Neural progenitor cell (in vitro differentiated cells): ENCODE measurements at places on chromosomes 1 and 21. TPM values are rescaled to one million over a fixed set of nuclear protein-coding genes. Genes with fewer than 3 reads are reported as not detected.

SNX27 gene
- 30.5 and 34.1 TPM in 2 replicates for total RNA-seq

GPR161 gene
- 21.1 and 26.5 TPM in 2 replicates for total RNA-seq

GPR52 gene
- total RNA-seq, result 0.84 TPM in 2 replicates

USP21 gene
- 6.7 and 19.0 TPM in 2 replicates for total RNA-seq

CFAP107 gene
- not detected in 2 replicates for total RNA-seq

DNA sequence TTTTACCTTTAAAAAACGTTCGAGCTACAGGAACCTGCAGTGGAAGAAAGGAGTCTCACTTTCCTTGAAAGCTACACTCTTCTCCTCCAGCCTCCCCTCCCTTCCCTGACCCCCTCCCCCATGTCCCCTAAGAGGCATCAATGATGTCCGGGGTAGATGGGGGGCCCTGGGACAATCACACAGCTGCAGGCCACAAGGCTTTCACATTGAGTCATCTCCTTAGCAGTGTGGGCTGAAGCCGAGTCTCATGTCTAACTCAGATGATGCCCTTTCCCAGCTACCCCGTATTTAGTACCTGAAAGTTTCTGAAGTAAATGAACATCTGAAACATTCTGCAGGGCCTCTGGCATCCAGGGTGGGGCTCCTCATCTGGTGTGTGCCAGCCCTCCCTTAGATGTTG lies 6.3 kb upstream of the GPR25 start:
- DNase-seq, result no peak

DNA sequence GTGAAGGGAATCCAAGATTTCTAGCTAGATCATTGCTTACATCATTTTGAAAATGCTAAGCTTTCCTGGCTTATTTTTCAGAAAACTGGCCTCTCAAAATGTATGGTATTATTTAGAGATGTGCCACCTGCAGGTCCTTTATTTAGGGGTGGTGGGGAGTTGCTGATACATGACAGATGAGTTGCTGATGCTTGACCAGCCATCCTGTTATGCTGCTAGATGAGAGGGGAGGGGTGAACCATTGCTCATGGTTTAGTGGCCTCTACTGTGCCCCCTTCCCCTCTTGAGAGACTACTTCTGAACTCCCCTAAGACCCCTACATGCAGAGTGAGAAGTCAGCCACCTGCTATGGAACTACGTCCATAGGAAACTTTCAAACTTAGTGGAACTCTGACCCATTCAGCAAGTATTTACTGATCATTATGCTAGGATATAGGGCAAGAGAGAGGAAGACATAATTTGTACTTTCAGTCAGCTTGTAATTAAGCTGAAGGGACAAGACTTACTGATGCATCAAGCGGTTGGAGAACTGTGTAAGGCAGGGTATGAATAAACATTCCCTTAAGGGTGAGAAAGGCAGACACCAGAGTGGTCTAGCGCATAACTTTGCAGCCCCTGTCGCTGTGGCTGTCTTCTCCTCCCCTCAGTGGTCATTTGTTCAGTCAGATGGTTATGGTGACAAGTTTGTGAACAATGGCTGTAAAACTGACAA lies 34.6 kb downstream of the SLAMF6 start:
- no peak for DNase-seq

DNA sequence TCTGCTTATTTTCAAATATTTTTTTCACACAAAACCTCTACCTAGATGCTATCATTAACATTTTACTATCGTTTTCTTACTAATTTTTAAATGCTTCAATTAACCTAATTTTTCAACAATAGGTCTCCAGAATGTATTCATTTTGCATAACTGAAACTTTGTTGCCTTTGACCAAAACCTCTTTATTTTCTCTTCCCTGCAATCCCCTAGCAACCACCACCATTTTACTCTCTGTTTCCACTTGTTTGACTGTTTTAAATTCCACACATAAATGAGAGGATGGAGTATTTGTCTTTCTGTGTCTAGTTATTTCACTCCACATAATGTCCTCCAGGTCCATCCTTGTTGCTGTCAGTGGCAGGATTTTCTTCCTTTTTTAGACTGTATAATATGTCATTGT lies 9.5 kb upstream of the F13B start:
- no peak for DNase-seq

GRCh38 chr1:117590273-117590925 lies 15.4 kb upstream of the TENT5C start:
- no peak for DNase-seq

GRCh38 chr1:20413776-20414140 lies 72.3 kb downstream of the CAMK2N1 start:
- no peak for DNase-seq

GRCh38 chr21:35316933-35317332 lies 267.8 kb upstream of the RUNX1 start:
- no peak for DNase-seq

DNA sequence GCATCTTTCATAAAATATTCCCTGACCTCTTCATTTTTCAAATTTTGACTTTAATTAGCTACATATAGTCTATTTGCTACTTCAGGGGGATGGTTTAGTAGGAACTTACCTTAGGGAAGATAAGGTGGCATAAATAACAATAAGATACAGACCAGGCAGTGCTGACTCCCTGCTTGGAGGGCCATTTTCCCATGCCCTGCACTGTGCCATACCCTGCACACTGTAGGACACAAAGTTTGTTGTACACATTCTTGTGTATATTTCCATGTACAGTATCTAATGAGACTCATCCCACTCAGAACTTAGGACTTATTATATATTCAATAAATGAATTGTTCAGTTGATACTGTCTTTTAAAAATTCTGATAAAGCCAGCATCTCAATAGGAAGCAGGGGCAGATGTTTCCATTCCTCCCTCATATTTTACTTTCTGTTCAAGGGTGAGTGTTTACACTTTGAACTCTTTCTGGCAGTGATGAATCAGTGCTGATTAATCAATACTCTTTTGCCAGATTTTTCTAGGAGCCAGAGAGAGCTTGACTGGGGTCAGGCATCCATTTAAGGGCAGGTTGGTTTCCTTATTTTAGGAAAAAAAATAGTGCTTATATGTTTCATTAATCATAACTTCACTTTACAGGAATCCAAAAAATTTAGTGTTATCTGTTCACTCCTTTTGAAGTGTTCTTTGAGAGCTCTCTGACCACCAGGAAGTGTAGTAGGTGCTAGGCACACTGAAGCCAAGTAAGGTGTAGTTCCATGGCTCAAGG lies 30.6 kb downstream of the MPZL1 start:
- no peak for DNase-seq

DNA sequence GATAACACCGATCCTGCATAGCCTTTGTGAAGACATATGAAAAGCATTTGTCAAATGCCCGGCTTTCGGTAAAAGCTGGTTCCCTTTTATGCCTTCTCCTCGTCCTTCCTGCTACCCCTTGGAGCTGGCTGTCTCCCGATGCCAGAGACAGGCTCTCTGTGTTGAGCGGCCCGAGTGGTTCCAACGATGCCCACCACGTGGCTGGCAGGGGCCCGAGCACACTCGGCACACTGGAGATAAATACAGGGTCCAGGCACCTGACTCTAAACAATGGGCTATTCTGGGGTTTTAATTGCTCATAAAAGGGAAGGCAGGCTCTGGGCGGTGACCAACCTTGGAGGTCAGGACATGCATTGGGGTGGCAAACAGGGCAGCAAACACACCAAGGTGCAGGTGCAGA lies 207.1 kb downstream of the HIVEP3 start:
- DNase-seq, result no peak

DNA sequence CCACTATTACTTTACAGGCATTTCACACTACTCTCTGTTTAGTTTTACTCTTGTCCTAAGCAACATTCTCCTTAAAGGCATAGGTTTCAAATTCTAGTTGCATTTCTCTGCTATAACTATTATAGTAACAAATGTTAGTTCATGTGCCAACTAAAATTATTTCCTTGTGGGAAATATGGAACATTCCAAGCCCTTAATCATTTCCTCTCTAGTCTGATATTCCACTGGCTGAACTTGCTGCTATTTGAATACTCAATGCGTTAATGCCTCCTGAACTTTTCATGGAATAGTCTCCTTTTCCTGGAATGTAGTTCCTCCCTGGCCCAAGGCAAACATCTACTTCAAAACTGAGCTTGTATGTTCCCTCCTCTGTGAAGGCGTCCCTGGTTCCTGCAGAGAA lies 19.3 kb upstream of the TBX19 start:
- DNase-seq, result no peak

DNA sequence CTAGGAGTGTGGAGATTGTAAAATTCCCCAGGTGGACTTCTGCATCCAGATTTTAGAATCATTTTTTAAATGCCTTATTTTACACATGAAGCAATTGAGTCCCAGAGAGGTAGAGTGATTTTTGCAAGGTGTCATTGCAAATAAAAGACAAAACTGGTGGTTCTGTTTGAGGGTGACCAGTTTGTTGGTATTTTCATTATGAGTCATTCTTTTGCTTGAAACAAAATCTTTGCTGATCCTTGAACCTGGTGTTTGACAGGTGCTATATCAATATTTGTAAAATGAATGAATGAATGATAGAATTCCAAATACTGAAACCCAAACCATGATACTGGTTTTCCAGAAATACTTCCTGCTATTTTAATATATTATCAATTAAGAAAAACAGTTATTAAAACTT lies 44.1 kb downstream of the TTC3 start:
- no peak for DNase-seq

DNA sequence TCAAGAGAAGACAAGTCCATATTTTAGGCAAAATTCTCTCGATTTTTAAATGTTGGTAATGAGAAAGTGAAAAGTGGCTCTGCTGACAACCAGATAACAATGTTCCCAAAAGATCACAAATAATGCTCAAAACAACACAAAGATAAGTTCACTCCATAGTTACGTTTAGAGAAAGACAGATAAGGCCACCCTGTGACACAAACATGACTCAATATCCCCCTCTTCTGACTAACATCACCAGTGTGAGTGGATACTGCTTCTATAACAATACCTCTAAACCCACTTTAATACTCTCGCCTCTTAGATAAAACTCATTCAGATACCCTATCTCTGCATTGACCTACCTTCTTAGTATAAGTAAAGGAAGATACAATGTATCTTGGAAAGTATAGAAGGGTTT lies 51.2 kb upstream of the RGS7 start:
- peak; percentile 11 for DNase-seq

DNA sequence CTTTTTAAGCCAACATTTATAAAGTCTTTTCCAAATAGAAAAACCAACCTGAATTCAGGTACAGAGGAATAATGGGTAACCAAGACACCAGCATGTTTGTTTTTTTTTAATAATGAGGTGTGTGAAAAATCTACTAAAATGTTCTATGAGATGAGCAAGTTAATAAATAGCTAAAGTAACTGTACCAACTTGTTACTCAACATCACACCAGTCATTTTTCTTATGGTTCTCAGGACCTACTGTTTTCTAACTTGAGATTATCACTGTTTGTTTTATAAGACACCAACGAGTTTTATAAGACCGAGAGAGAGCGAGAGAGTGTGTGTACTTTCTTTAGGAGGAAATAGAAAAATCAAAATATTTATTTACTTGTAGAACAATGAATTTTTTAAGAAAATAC lies 12.4 kb downstream of the ELK4 start:
- DNase-seq, result no peak

DNA sequence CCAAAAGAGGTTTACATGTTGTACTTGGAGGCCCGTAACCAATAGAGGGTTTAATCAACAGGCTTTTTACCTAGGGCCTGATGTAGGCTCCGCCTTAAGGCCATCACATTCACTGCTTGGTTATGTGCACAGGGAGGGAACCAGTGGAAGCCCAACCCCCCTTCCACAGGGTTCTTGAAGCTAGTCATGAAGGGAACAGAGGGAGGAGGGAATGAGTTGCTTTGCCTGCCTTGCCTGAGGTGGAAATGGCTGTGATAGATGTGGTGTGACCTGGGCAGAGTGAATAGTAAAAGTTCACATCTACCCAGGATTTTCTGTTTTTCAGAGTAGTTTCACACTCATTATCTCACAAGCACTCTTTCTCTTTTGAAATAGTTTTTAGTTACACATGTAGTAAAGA lies 215.1 kb downstream of the ST6GALNAC3 start:
- DNase-seq, result no peak

DNA sequence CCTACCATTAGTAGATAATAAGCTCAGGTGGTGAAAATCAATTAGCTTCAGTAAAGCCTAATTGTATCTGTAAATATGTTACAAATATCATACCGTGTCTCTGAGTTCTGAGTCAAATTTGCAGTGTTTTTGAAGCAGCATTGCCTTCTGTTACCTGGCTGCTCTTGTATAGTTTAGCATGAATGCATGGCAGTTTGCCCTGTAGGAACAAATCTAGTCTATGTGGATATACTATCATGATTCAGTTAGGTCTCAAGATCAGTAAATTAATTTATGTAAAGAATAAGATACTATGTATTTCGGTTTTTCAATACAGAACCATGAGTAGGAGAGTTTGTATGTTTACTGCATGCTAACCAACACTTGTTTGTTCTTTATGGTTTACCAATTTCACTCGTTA lies 240.6 kb upstream of the C1orf105 start:
- no peak for DNase-seq

GRCh38 chr1:218322762-218323161 lies 22.4 kb upstream of the TGFB2 start:
- no peak for DNase-seq

- no peak for DNase-seq
Measured at GRCh38 chr1:27716262-27716895, 9.4 kb upstream of the FAM76A start.

- DNase-seq, result no peak
Measured at GRCh38 chr1:51901151-51901550, 22.6 kb upstream of the NRDC start.

GRCh38 chr1:229171934-229172333 lies 99.0 kb upstream of the RAB4A start:
- DNase-seq, result no peak

GRCh38 chr1:207402744-207403143 lies 51.4 kb upstream of the CR2 start:
- DNase-seq, result no peak
